ENCODE measurements at places on chromosomes 1 and 21.

- H3K27ac ChIP-seq = no peak overlapping the region
- no peaks in the 10 kb centered on the region for H3K36me3 ChIP-seq
- H3K4me3 ChIP-seq = no peak overlapping the region
- no peak for DNase-seq
These were observed 963 bp upstream of the CYP4B1 start for GRCh38 chr1:46797696-46798470.

- H3K27me3 ChIP-seq = no peaks in the 10 kb centered on the region
- H3K27ac ChIP-seq = no peak overlapping the region
- no peak overlapping the region for H3K4me3 ChIP-seq
- no peaks in the 10 kb centered on the region for H3K36me3 ChIP-seq
- DNase-seq = no peak
- H3K4me1 ChIP-seq = no peaks in the 10 kb centered on the region
These were observed 98.3 kb upstream of the MAGI3 start for GRCh38 chr1:113291777-113292602.

GRCh38 chr1:225998560-225999226, 450 bp downstream of the SDE2 start:
- H3K4me3 ChIP-seq = peak overlapping the region; percentile 99
- H3K27me3 ChIP-seq = no peaks in the 10 kb centered on the region
- peak overlapping the region; percentile 98 for H3K27ac ChIP-seq
- DNase-seq = no peak
- H3K36me3 ChIP-seq = peaks cover 16% of the 10 kb centered on the region

GRCh38 chr1:30232288-30232899, 491.0 kb downstream of the MATN1 start:
- H3K36me3 ChIP-seq = no peaks in the 10 kb centered on the region
- DNase-seq = peak; percentile 13
- H3K4me3 ChIP-seq = no peak overlapping the region
- no peak overlapping the region for H3K27ac ChIP-seq

DNA sequence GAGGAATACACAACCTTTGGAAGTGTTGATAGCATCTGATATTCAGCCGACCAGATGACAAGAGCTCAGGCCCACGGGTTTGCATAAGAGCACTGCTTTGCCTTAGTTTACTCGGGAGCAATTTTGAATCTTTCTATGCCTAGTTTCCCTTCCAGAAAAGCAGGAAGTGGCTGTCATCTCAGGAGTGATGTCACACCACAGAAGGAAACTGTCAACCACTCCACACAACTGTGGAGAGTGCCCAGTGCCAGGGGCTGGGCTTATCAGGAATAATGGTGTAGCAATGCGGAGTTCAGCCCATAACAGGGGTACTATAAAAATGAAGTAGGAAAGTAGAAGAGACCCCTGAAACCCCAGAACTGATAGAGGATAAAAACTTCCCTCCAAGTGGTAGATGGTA, 28.4 kb downstream of the NTPCR start:
- no peak overlapping the region for H3K4me3 ChIP-seq
- no peak for DNase-seq
- peaks cover 17% of the 10 kb centered on the region for H3K4me1 ChIP-seq
- H3K27ac ChIP-seq = no peak overlapping the region
- H3K36me3 ChIP-seq = peaks cover 9% of the 10 kb centered on the region

DNA sequence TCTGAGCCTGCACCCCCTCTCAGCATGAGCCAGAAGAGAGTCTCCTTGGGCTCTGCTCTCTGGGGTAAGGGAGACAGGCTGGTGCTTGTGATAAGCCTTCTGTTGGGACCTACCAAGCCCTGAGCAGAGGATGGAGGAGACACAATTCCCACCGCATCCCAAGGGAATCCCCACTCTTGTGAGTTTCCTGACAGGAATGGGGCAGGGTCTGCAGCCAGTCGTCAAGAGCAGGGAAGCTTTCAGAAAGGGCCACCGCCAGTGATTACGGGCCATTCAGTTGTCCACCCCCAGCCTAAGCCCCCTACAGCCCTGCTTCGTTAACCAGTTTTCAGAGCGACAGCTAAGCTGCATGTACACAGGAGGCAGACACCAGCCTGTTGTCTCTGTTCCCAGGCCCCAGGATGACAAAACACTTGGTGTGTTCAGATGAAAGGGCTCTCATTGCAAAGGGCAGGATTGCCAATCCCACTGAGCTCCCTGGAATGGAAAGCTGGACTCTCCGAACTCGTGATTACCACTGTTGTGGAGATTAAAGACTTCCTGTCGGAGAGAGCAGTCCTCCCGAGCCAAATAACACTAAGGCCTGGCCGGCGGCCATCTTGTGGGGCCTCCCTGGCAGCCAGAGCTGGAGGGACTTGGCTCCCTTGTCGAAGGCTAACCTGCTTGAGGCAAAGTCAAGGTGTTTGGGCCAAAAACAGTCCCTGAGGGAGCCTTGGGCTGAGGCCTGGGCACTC, 37.4 kb upstream of the SLC30A1 start:
- no peak for DNase-seq
- no peak overlapping the region for H3K27ac ChIP-seq
- H3K4me3 ChIP-seq = no peak overlapping the region
- H3K36me3 ChIP-seq = no peaks in the 10 kb centered on the region
- no peaks in the 10 kb centered on the region for H3K27me3 ChIP-seq

- no peak for DNase-seq
- no peaks in the 10 kb centered on the region for H3K36me3 ChIP-seq
- H3K4me1 ChIP-seq = no peaks in the 10 kb centered on the region
- H3K27me3 ChIP-seq = no peaks in the 10 kb centered on the region
These were observed 407.4 kb downstream of the NTNG1 start for GRCh38 chr1:107548276-107548675.

DNA sequence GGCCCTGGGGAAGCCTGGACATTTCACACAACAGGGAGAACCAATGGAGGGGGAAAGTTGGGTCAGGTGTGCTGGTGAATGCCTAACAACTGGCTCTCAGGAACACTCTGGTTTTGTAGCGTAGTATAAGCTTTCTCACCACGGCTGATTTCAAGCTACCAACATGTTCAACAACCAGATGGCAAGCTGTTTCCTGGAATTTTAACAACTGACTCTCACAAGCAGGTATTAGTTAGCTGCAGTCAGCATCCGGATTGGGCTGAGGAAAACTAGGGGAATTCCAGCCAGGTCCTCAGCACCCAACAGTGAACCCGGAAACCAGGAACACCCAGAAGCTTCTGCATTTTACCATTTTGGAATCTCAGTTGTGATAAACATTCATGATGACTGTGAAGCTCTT, 162.3 kb upstream of the CAMK1G start:
- no peak for DNase-seq
- no peaks in the 10 kb centered on the region for H3K4me1 ChIP-seq
- no peak overlapping the region for H3K27ac ChIP-seq
- H3K4me3 ChIP-seq = no peak overlapping the region
- H3K27me3 ChIP-seq = no peaks in the 10 kb centered on the region

- DNase-seq = no peak
- H3K27me3 ChIP-seq = no peaks in the 10 kb centered on the region
- no peaks in the 10 kb centered on the region for H3K36me3 ChIP-seq
- H3K27ac ChIP-seq = no peak overlapping the region
These were observed 20.4 kb downstream of the ATF3 start for GRCh38 chr1:212628813-212629415.

GRCh38 chr1:86573763-86574484, 27.0 kb downstream of the CLCA4 start:
- H3K4me1 ChIP-seq = no peaks in the 10 kb centered on the region
- H3K27me3 ChIP-seq = no peaks in the 10 kb centered on the region
- H3K27ac ChIP-seq = no peak overlapping the region
- no peaks in the 10 kb centered on the region for H3K36me3 ChIP-seq
- H3K4me3 ChIP-seq = no peak overlapping the region

DNA sequence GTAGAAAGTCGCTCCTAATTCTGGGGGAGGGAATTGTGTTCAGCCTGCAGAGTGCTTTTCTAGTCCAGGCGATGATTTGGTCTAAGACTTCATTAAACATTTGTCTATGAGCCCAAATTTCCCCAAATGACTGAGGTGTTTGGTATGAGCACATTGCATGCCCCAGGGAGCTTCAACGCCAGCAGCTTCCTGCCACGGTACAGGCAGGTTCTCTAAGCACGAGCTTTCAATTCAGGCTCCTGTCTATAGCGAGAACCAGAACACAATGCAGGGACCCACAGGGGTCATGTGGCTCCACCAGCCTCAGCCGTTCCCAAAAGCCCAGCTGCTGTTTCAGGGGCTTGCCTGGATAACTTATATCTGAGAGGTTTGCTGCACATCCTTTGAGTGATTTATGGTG, 34.1 kb upstream of the H6PD start:
- H3K27me3 ChIP-seq = peaks cover 45% of the 10 kb centered on the region
- H3K27ac ChIP-seq = no peak overlapping the region
- no peak overlapping the region for H3K4me3 ChIP-seq
- no peaks in the 10 kb centered on the region for H3K36me3 ChIP-seq
- no peak for DNase-seq
- H3K4me1 ChIP-seq = peaks cover 30% of the 10 kb centered on the region

GRCh38 chr1:173314656-173315055, 107.5 kb upstream of the TNFSF4 start:
- H3K4me1 ChIP-seq = no peaks in the 10 kb centered on the region
- H3K27ac ChIP-seq = no peak overlapping the region
- H3K27me3 ChIP-seq = no peaks in the 10 kb centered on the region
- H3K36me3 ChIP-seq = no peaks in the 10 kb centered on the region

Data from CD4-positive, alpha-beta memory T cell (primary cell).